ENCODE measurements at places on chromosomes 7 and 10. TPM values are rescaled to one million over a fixed set of nuclear protein-coding genes. Genes with fewer than 3 reads are reported as not detected.

- no peak for DNase-seq
Measured at GRCh38 chr7:156178857-156179256, 366.6 kb upstream of the SHH start.

The PAX4 gene
- total RNA-seq = not detected

- DNase-seq = no peak
Measured at GRCh38 chr10:79449181-79450146, 4.0 kb upstream of the ZCCHC24 start.

The PLAC9 gene
- not detected for total RNA-seq

DNA sequence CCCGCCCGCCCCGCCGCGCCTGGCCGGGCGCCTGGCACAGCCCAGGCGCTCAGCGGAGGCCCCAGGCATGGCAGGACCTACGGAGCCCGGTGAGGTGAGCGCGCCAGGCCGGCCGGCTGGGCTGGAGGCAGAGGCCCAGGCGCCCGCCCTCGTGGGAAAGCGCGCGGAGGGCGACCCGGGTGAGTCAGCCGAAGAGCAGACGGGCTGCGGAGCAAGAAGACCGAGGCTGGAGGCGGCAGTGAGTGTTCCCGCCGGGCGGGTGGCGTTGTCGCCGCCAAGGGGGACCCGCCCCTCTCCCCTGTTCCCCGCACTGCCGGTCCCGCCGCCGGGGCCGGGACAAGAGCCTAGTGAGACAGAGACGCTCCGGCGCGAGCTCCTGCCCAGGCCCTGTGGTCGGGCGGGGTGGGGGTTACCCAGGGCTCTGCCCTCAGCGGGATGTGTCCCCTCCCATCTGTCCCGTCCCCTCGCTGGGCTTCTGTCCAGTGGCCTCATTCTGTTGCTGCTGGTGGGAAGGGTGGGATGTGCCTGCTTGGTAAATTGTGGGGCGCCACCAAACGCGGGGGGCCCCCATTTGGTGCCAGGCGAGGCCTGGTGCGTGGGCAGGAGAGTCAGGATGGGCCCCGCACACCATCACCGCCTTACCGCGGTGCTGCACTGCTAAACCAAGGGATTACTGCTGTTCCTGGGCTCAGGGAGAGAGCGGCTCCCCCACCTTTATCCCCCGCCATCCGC is 17.0 kb upstream of the NODAL start:
- DNase-seq = peak; percentile 49

The TAS2R4 gene
- not detected for total RNA-seq

DNA sequence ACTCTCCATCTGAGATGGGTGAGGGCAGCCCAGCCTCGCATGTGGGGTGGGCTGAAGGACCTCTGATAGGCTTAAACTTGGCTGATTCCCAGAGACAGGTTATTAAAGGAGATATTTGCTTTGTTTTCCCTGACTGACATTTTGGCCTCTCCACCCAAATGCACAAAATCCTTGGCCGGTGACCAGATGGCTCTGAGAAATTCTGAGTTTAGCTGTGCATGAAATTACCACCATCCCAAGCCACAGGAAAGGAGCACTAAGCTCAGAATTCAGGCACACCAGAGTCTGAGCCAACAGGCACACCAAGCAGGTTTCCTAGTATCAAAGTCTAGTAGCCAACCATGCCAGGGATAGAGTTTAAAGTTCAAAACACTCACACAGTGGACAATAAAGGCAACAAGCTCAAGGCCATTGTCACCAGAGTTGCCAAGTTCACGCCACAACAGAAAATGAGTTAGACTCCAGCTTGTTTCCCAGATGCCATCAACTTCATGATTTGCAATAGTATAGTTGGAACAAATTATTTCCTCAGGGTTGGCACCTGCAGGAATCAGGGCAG is 387.6 kb downstream of the KCNMA1 start:
- DNase-seq = no peak

Measured in H4 (cell line).